ENCODE measurements at places on chromosomes 16 and 17. TPM values are rescaled to one million over a fixed set of nuclear protein-coding genes. Genes with fewer than 3 reads are reported as not detected.

ABCA9 gene
- total RNA-seq: 18.1 TPM

BRIP1 gene
- total RNA-seq: 2.0 TPM

GNG13 gene
- total RNA-seq: not detected

CEP112 gene
- total RNA-seq: 4.3 TPM

SALL1 gene
- total RNA-seq: 0.16 TPM

NLGN2 gene
- total RNA-seq: 6.8 TPM

ENKD1 gene
- total RNA-seq: 12.6 TPM

GDPD1 gene
- 0.43 TPM for total RNA-seq

ZNF286A gene
- 39.4 TPM for total RNA-seq

CSF3 gene
- total RNA-seq: 0.16 TPM

SRL gene
- 0.47 TPM for total RNA-seq

VTN gene
- total RNA-seq: 0.09 TPM

SAMD14 gene
- total RNA-seq: 1.6 TPM

MAZ gene
- 127 TPM for total RNA-seq

DNASE1 gene
- total RNA-seq: 23.3 TPM

TP53TG3C gene
- total RNA-seq: not detected

CDRT4 gene
- total RNA-seq: 1.5 TPM

ZDHHC7 gene
- total RNA-seq: 68.6 TPM

KRTAP3-1 gene
- not detected for total RNA-seq

ANTKMT gene
- total RNA-seq: 12.5 TPM

IQCK gene
- total RNA-seq: 5.5 TPM

All from bronchial smooth muscle cell (primary cell).